ENCODE measurements at places on chromosomes 11 and 22. TPM values are rescaled to one million over a fixed set of nuclear protein-coding genes. Genes with fewer than 3 reads are reported as not detected.

The STK33 gene
- total RNA-seq, result 0.43 TPM

The MPZL3 gene
- total RNA-seq, result 0.17 TPM

The VSIG2 gene
- not detected for total RNA-seq

The ZBED4 gene
- 9.9 TPM for total RNA-seq

The GSTT4 gene
- not detected for total RNA-seq

The TREH gene
- total RNA-seq, result not detected

The CAVIN3 gene
- total RNA-seq, result 460 TPM

The CRACR2B gene
- total RNA-seq, result 0.70 TPM

The TNNT3 gene
- 28.9 TPM for total RNA-seq

The DNAJB7 gene
- total RNA-seq, result not detected
